Activated CD4-positive, alpha-beta T cell treated with anti-CD3 and anti-CD28 coated beads, Interleukin-2, amount 50 U/mL, for 1 hour (primary cell): ENCODE measurements at places on chromosomes 6 and 20.

GRCh38 chr6:50427267-50427666 is 286.1 kb upstream of the TFAP2D start:
- DNase-seq: no peak

DNA sequence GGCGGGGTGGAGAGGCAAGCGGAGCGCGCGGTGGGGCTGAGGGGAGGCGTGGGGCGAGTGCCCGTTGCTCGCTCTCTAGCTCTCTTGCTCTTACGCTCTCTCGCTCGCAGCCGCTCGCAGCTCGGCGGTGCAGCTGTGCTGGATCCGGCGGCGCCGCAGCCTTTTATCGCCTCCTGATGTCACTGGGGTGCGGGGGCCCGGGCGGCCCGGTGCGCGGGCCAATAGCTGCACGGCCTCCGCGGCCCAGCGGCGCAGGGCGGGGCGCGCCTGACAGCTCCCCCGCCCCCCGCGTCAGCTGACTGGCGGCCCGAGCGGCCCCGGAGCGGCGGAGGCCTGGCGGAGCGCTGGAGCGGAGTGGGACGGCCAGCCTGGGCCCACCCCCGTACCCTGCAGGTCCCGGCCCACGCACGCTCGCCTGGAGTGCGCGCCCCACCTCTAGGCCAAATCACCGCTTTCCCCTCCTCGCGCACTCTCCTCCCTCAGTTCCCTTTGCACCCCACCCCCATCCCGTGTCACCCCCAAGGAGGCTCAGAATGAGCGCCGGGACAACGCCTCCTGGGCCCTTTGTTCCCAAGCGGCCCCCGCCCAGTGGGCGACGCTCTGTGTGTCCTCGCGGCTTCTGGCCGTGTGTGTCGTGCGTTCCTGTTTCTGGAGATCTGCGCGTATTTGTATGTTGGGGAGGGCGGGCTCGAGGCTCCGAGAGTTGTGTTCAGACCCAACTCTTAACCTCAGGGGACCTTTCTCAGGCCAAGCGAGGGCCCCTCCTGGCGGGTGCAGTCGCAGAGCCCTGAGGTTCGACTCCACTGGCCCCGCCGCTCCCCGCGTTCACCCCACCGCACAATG is at the start of gene MAFB:
MAFB (minus strand) TSS at position 137 of the 843 bp plus-strand sequence. CDS start 386 bp downstream, outside the sequence.
- no peak for DNase-seq

DNA sequence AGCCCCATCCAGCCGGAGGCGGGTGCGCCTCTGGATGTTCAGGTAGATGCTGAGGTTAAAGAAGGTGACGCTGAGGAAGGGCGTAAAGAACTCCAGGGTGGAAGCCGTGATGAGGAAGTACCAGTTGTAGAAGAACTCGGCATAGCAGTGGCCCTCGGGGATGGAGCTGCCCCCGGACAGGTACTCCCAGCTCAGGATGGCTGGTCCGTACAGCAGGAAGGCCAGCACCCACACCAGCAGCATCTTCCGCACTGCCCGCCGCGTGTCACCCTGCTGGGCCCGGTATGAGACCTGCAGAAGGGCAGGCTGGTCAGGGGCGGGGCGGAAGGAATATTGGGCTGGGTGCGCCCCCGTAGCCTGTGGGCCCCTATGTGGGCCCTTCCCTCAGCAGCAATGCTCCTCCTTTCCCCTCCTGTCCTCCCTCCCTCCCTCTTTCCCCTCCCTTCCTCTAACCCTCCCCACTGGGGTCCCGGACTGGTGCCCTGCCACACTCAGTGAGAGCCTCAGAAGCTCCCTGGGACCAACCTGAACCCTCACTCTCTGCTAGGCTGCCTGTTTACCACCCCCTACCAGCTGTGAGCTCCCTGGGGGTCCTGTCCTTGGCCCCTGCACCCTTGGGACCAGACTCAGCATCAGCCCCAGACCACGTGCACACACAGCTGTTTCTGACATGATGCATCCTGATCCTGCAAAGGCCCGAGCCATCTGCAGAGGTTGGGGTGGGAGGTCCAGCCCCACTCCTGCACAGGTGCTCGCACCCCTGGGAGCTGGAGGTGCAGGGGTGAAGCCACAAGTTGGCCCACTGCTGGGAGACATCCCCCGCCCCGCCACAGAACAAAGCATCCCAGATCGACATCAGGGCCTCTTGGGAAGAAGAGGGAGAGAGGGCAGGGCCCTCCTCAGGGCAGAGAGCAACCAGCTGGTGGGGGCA is 3.2 kb downstream of the HRH3 start:
- no peak for DNase-seq

DNA sequence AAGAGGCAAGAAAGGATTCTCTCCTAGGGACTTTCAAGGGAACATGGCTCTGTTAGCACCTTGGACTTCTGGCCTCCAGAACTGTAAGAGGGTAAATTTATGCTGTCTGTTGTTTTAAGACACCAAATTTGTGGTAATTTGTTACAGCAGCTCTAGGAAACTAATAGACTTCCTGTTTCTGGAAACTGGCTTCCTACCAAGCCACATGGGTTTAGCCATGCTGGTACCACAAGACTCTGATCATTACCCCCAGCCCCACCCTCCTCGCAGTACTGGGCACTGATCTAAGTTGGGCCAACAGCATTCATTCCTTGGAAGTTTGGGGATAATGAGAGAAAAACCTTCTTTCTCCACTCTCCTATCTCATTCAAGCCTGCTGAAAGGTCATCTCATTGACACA is 109.5 kb upstream of the SMLR1 start:
- DNase-seq: no peak

- no peak for DNase-seq
Measured at GRCh38 chr6:27839626-27840475, 72.3 kb downstream of the OR2B2 start.

- DNase-seq: no peak
Measured at GRCh38 chr20:4147319-4147718, 132.0 kb upstream of the RNF24 start.

DNA sequence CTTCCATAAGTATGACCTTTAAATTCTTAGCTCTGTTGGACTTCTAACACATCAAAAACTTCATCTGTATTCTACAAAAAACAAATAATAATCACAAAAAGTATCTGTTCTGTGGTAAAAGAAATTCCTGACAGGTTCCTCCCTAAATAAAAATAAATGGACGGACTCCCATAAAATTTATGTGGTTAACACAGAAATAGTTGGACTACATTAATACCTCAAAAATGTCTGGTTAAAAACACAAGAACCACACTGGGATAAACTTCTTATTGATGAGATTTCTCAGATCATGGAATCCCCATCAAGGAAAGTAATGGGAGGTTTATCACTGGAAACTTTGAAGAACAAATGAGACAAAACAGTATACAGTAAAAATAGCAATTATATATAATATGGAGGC is 172.4 kb downstream of the MOXD1 start:
- no peak for DNase-seq

DNA sequence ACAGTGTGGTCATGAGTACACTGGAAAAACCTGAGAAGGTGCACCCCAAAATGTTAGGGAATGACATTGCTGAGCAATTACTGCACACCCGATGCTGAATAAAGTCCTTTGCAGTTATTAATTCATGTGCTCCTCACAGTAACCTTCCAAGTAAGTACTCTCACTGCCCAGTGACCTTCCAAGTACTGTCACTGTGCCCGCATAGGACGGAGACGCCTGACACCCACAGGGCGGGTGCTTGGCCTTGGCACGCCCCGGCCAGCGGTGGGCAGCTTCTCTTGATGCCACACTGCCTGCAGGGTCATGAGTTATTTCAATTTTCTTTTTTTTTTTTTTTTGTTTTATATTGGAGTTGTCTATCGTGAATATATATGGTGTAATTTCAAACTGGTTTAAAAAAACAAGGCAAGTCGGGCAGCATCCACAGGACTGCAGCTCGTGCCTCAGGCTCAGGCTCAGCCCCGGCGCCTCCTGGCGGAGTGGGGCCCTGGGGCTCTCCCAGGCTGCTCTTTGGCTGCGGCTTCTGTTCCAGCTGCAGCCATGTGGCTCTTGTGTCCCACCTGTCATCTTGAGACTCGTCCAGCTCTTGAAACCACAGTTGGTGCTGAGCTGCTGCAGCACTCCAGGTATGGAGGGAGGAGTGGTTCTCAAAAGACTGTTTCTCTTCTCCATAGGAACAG is 27.0 kb downstream of the PNLDC1 start:
- no peak for DNase-seq

DNA sequence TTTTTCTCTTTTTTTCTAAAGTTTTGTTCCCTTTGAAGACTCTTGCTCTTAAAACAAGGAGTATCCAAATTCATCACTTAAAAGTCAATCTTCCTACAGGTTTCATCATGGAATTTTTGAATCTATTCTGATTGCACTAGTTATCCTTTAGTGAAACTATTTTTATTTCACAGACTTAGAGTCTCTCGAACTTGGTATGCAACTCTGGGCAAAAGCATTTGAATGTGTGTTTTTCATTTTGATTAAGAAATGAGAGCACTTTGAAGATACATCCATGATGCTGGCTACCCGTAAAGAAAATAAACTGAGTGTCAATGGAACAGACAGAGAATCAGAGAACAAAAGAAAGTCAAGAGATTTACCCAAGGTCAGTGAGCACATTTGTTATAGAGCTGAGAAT is 586.5 kb downstream of the EPM2A start:
- no peak for DNase-seq

DNA sequence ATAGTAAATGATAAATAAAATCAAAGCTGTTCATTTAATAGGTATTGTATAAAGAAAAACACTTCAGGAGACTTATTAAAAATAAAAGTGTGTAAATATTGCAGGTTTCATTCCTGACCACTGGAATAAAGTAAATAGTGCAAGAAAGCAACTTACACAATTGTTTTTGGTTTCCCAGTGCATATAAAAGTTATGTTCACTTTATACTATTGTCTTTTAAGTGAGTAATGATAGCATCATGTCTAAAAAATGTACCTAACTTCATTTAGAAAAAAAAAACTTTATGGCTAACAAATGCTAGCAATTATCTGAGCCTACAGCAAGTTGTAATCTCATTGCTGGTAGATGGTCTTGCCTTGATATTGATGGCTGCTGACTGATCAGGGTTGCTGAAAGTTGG is 726.6 kb upstream of the POU3F2 start:
- DNase-seq: no peak

GRCh38 chr6:34688956-34689355 is 7.6 kb downstream of the ILRUN start:
- DNase-seq: no peak

GRCh38 chr20:44026647-44027342 is 112.1 kb downstream of the TOX2 start:
- DNase-seq: no peak

- DNase-seq: no peak
Measured at GRCh38 chr20:1345030-1345755, 16.3 kb upstream of the SDCBP2 start.

DNA sequence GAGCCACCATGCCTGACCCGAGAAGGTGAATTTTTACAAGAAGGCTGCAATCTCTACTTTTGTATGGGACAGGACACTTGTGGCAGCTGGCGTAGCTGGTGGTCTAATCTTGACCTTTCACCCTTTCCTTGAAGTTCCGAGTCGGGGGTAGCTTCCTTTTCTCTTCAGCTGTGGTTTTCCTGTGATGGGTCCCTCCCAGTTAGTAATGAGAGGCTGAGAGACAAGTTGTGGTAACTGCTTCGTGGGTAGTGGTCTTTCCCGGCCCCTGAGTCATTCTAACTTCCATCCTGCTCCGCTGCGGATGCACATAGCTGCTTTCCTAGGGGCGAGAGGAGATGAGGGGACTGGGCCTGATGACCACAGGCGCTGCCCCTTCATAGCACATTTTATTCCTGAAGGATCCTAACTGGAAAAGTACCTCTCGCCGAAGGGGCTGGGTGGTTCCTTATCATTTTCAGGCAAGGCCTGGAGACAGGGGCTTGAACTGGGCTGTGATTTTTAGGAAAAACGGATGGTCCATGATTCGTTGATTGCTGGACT is 3.1 kb downstream of the SYNJ2 start:
- DNase-seq: no peak

DNA sequence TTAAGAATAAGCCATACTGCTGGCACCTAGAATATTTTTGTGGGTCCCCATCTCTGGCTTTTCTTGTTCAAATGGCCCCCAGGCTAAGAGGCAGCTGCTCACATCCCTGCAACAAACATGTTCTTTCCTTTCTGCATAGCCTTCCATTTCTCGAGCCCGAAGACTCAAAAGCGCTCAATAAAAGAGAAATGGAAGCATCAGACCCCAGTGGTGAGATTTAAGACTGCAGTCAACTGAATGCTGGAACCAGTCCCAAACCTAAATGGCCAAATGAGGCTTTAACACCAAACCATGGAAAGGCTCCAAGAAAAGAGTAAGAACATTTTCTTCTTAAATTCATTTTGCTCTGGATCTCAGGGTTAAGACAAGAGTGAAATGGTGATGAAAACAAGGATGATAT is 122.1 kb upstream of the TRAF3IP2 start:
- DNase-seq: no peak
